Hair follicle dermal papilla cell (primary cell): ENCODE measurements at places on chromosomes 3 and 15. TPM values are rescaled to one million over a fixed set of nuclear protein-coding genes. Genes with fewer than 3 reads are reported as not detected.

The ITPKA gene
- 0.32 and 0.85 TPM in 2 replicates for total RNA-seq

The HRH1 gene
- total RNA-seq = 4.7 and 6.8 TPM in 2 replicates

The GNAT1 gene
- total RNA-seq = not detected in 2 replicates

The C3orf85 gene
- total RNA-seq = not detected in 2 replicates

The SLC38A3 gene
- total RNA-seq = not detected in 2 replicates

The FSTL1 gene
- 1,778 and 1,826 TPM in 2 replicates for total RNA-seq

The LIPC gene
- 1.6 and 4.4 TPM in 2 replicates for total RNA-seq

The CYP19A1 gene
- 2.6 and 3.1 TPM in 2 replicates for total RNA-seq
